ENCODE measurements at places on chromosomes 7 and 10.

GRCh38 chr10:108545921-108546320 lies 1377.4 kb downstream of the XPNPEP1 start:
- DNase-seq = no peak

DNA sequence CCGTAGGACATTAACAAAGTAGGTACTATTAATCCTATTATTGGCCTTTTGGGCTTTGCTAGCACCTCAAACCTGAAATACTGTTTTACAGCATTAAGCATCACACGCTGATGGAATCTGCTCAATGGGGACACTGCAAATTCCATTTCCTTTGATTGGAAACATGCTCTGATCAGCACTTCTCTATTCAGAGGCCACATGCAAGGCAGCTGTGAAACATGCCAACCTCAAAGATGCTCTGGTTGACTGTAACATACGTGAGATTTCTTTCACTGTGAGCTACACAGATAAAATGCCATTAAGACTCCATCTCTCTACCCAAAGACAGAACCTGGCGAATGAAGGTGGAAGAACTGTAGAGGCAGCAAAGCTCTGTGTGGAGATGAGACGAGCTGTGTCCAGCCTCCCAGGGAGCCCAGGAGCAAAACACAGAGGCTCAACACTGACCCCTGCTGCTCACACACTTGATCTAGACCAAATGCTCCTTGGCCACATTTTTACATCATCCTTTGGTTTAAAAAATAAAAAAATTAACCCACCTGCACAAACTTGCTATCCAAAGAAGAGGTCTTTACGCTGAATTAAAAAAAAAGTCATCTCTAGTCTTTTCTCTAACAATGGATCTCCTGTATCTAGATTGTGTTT lies 8.0 kb downstream of the RSU1 start:
- no peak for DNase-seq

GRCh38 chr10:3982746-3983442 lies 197.9 kb upstream of the KLF6 start:
- DNase-seq = no peak

DNA sequence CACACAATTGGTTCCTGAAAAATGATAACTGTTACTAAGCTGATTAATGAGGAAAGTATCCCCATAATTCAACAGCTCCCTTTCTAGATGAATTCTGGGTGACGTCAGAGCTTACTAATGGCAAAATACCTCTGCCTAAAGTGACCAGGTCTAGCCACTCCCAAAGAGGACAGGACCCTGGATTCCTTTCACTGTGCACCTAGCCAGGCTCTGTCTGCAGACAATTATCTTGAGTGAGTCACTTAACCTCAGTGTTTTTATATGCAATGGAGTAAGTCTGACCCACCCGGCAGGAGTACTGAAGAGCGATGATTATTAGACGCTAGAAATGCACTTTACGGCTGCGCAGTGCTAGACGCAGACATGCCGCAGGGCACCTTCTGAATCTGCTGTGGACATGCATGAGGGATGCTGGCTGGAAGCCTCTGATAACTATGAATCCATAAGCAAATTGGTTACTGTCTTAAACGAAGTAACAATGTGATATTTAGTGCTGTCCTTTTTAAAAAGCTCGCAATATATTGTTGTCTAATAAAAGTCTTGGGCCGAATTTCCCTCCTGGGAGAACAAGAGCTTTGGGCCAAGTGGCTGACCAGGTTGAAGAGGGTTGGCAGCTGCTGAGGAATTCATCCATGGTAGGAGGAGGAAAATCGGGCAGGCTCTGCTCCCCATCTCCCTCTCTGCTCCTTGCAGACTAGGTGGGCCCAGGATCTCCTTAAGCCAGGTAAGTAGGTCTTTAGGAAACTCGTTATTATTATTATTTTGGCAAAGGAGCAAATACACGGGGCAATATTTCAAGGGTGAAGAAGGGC lies 4.6 kb upstream of the INPP5A start:
- DNase-seq = no peak

GRCh38 chr10:120948889-120949608 lies 97.9 kb downstream of the WDR11 start:
- peak; percentile 12 for DNase-seq

DNA sequence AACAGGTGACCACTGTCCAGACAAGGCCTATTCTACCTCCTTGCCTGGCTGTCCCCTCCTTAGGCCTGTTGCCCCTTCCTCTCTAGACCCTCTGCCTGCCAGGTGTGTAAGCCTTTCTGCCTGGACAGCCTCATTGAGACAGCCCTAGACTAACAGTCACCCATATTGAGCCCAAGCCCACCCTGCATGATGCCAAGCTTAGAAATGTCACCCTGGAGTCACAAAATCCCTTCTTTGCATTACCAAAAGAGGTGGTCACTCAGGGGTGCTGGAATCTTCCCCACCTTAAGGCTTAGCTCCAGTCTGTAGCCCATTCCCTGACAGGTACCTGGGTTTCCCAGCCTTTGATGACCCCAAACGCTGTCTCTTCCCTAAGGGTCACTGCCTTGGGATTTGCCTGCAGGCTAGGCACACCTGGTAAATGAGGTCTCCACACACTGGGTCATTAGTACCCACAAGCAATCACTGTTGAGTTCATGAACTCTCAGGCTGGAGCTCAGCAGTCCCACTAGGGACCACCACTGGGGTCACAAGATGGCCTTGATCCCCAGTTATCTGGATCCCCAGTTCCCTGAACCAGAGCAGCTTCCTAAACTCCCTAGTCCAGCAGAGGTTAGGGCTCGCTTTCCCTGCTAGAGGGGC lies 54.9 kb upstream of the CAMK2B start:
- DNase-seq = no peak

- DNase-seq = no peak
These were observed 21.6 kb downstream of the PRPF18 start for GRCh38 chr10:13608246-13608853.

Data from AG09319 (cell line).